ENCODE measurements at places on chromosomes 5 and 9.

- no peak for DNase-seq
Observed at GRCh38 chr9:130905125-130905901, 8.7 kb upstream of the QRFP start.

DNA sequence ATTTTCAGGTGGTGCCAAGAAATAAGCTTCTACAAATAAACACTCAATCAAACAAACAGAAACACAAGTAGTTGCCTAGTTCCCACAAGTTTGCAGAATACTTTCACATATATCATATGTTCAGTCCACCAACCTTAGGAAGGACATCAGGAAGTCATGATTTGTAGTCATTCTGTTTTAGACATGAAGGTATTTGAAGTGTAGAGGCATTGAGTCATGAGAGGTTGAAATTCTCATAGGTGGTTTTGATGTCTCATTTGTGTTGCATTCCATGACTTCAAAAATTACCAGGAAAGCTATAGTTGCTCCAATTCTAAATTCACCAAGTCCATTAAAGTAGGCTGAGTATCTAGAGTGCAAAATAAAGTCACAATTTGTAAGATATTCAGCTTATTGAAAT is 159.0 kb downstream of the KCTD16 start:
- DNase-seq, result no peak

- no peak for DNase-seq
Observed at GRCh38 chr5:148939676-148940075, 113.3 kb downstream of the ADRB2 start.

DNA sequence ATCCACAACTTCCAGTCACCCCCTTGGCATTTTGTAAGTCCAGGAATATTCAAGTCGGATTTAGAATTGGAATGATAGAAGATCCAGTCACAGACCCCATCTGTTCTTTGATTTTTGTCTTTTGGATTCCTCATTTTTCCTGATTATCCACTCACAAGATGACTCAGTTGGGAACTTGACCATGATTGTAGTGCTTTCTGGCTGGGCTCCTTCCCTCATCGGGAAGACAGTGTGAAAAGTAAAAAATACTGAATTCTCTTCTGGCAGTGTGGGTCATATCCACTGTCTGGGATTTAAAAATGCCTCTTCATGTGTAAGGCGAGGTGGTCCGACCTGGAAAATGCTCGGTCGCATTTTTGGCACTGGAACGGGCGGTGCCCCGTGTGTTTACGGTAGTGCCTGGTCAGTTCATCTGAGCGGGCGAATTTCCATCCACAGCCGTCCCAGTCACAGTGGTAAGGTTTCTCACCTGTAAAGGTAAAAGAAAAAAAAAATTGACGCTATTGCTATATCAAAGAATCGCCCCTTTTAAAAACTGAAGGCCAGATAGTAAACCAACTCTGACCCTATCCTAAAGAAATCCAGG is 4.0 kb downstream of the KLF4 start:
- DNase-seq, result no peak

DNA sequence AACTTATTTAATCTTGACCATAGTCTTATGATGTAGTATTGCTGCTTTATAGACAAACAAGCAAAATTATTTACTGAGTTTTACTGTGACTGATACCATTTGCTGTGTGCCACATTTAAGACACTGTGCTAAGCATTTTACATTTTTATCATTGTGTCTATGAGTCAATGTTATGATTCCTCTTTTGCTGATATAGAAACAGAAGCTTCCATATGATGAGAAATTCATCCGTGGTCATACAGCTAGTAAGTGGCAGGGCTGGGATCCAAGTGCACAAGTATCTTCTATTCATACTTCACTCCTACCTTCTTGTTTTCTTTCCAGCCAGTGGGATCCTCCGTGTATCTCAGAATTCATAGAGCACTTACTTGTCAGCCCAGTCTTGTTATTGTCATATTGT is 17.1 kb upstream of the IFNK start:
- DNase-seq, result no peak
